ENCODE measurements at places on chromosomes 5 and 9. TPM values are rescaled to one million over a fixed set of nuclear protein-coding genes. Genes with fewer than 3 reads are reported as not detected.

The MARCOL gene
- total RNA-seq = 0.44 TPM

The PKD2L2 gene
- 1.9 TPM for total RNA-seq

The LECT2 gene
- total RNA-seq = not detected

The DRD1 gene
- total RNA-seq = 2.6 TPM

The RAPGEF1 gene
- 34.7 TPM for total RNA-seq

The SLC36A2 gene
- not detected for total RNA-seq

The NMUR2 gene
- total RNA-seq = 1.1 TPM

Data from motor neuron (in vitro differentiated cells).